ENCODE measurements at places on chromosomes 6 and 20.

DNA sequence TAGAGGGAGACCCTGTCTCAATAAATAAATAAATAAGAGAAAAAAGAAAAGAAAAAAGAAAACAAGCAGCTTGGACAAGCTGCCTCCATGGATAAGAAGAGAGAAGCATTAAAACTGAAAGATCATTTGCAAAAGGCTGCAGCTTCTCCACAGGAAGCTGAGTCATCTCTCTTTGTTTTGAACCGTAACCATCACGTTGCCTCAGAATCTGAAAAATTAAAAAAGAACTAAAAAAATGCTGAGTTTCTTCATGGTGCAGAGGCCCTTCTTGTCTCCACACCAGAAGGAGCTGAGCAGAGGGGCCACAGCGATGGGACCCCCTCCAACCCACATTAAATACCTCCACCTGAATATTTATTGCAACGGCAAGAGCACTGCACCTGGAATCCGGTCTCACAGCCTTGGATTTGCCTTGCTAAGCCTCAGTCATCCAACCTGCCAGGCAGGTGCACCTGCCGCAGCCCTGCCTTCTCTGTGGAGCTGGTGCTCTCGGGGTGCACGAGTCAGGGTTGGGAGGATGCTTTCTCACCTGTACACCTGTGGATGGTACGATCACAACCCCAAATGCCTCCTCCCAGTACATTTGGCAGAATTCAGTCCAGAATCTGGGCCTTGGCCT is 28.1 kb downstream of the TOX2 start:
- no peak for DNase-seq

- DNase-seq = peak; percentile 33
Observed at GRCh38 chr20:63635431-63636141, 8.7 kb upstream of the GMEB2 start.

DNA sequence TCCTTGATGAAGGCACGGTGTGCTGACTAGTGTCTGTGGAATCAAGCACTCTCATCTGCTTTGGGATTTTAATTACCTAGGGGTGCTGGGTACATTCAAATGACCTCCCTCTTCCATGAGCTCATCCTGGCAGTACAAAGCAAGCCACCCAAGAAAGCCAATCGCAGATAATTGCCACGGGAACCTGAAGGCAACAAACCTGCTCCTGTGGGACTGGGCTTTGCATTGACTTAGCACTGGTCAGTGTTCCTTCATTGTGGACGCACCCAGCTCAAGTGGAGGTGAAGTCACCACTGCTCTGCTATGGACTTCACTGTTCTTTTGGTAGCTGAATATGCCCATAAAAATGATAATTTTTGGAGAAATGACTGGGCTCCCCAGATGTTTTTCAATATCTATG is 261.6 kb upstream of the FERMT1 start:
- no peak for DNase-seq

- DNase-seq = no peak
Observed at GRCh38 chr6:40344566-40345167, 242.5 kb downstream of the LRFN2 start.

DNA sequence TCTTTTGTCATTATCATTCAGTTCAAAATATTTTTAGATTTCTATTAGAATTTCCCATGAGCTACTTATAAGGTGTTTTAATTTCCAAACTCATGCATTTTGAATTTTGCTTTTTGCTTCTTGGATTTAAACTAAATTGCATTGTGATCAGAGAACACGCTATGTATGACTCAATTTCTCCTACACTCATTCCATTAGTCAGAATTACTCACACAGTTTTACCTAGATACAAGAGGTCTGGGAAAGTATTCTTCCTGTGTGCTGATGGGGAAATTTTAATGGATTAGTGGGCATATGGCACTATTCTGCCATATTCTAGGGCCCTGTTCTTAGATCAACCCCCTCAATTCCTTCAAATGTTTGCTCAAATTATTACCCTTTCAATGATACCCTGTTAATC is 49.9 kb upstream of the BMP5 start:
- DNase-seq = no peak

- no peak for DNase-seq
Observed at GRCh38 chr20:10129749-10130148, 88.9 kb upstream of the SNAP25 start.

DNA sequence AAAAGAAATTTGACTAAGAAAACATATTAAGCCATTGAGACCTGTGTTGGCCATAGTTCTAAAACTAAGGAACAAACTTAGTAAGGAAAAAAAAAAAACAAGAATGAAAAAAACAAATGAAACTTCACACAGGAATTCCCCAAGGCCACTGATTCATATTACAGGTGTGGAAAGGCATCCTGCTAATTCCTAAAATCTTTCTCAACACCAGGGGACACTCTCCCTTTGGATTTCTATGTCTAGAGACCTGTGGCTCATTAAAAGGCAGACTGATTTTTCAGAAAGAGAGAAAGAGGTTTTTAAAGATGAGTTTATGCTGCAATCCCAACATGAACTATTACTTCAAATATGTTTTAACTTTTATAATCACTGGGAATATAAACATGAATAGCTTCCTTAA is at the start of gene OR12D1:
TSS of gene OR12D1 (plus strand) at position 341 of the 400 bp plus-strand sequence.
- no peak for DNase-seq

- no peak for DNase-seq
Observed at GRCh38 chr20:39960522-39961428, 728.3 kb downstream of the MAFB start.

DNA sequence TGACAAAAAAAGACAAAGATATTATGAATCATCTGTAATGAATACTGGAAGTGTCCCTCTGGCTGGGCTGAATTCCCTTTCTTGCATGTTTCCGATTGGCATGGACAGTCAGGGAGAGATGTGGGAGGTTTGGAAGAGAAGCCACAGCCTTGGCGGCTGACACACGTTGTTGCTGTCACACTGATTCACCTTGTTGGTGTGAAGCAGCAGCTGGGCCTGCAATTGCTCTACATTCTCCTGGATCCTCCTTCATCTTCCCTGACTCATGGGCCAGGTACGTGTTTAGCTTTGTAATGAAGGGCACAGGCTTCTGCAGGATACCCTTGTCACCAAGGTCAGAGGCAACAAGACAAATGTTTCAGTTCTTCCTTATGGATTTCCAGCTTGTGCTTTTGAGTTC is 13.4 kb upstream of the SMIM8 start:
- DNase-seq = no peak

DNA sequence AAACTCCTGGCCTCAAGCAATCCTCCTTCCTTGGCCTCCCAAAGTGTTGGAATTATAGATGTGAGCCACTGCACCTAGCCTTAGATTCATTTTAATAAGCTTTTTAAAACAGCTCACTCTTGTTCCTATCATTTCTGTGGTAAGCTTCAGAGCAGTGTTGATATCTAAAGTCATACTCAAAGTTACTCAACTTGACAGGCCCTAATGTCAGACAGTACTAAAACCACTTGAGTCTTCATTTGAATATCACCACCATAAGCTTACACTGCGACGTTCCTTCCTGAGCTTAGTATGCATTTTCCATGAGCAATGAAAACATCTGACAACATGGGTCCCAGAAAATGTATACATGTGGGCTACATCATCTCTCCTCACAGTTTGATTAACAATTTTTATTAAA is 6.0 kb downstream of the FUCA2 start:
- no peak for DNase-seq

DNA sequence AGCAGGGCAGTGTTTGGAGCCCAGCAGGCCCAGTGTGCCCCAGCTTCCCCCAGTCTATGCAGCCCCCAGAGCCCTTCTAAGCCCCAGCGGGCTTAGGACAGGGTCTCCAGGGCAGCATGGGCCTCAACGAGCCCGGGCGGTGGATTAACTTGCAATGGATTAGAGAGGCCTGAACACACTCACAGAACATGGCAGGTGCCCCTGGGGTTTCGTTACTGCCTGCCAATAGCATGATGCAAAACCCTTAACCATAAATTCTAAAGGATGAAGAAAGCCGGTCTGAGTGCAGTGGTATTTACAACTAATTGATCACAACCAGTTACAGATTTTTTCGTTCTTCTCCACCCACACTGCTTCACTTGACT is 18.9 kb downstream of the ENTPD6 start:
- DNase-seq = no peak

- DNase-seq = peak; percentile 30
Observed at GRCh38 chr6:159107451-159108260, 61.5 kb upstream of the FNDC1 start.

DNA sequence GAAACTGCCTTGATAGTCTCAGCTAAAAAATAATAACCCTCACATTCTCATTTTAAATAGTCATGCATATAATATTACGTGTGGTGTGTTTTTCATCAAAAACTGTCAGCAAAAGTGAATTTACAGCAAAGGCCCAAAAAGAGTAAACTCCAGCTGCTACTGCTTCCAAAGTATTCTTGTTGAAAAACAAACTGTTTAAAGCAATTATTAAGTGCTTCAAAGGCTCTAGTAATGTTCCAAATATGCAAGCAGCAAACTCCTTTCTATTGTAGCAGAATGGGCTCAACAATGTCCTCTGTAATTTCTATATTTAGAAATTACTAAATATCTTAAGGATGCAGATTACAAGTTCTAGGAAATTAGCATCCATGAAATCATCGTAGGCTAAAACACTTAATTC is 280.0 kb upstream of the TBX18 start:
- no peak for DNase-seq

DNA sequence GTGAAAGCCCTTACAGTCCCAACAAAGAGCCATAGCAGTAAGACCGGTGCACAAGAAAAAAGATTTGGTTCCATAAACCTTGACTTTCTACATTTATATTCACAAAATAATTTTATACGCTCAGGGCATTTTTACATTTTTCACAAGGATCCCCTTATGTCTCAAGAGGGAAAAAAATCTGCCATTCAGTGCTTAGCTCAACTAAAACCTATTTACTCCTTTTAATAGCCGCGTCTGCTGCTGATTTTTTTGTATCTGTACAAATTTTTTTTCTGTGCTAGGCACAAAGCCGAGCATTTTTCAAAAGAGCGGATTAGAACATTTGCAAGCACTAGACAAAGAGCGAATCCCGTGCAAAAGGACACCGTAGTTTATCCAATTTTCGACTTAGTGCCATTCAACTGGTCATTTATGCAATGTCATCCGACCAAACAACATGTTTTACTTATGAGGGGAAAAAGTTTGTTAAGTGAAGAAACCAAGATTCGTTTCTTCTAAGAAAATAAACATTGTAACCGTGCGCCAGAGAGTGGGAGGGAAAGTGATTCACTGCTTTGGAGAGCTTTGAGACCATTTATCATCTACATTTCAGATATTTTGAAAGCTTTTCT is 3.7 kb downstream of the TFAP2D start:
- no peak for DNase-seq

DNA sequence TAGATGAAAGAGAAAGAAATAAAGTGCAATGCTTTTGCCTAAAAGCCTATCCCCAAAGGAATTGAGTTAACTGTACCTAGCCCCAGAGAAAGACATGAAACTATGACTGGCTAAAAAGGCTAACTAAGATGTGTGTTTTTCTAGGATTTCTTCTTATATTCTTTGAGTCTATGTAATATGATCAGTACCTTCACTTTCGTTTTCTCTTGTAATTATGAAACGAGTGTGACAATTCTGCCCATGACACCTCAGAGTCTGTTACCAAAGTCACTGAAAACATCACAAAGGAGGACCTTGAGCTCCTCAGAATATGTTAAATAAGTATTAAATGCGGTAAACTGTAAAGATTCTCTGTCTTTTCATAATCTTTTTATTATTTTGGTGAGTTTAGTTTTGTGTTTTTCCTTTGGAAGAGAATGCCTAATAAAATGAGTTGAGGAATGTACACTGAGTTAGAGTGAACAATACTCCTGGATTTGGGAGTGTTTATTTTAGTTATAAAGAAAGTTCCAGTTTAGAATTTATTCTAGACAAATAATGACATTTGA is 141.3 kb downstream of the FUT9 start:
- DNase-seq = no peak

DNA sequence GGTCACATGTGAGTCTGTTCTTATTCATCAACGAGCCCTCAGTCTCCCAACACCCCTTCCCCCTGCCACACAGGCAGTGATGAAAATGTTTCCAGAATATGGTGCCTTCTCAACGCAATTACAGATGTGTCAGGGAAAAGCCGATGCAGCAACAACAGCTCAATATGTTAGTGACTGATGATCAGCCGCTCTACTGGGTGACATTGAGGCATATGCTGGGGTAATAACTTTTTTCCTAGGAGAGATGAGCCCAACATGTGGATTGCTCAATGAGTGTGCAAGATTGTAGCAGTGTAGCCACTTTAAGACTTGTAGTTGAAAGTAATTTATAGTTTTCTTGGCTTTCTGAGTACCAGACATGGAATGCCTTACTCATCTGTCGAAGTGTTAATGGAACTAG is 49.4 kb downstream of the DTD1 start:
- DNase-seq = no peak

DNA sequence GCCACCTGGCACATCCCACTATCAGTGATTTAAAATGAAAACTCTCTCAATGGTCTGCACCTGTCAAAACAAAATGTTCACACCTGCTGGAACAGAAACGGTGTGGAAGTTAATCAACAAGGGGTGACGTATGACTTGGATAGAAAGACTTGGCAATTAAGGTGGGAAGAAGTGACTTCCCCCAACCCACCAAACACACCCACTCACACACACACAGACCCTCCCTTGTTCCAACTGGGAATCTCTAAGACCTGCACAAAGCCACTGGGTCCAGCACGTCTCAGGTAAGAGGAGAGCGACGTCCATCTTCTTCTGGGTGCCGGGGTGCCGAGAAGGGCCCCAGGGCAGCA is 25.1 kb upstream of the TCFL5 start:
- DNase-seq = no peak
